Fibroblast of villous mesenchyme (primary cell): ENCODE measurements at places on chromosomes 3 and 15. TPM values are rescaled to one million over a fixed set of nuclear protein-coding genes. Genes with fewer than 3 reads are reported as not detected.

The ST8SIA2 gene
- total RNA-seq, result under 0.01 TPM in 1 of 2 replicates, not detected in the other

The GABRB3 gene
- under 0.01 and 2.2 TPM in 2 replicates for total RNA-seq

The UROC1 gene
- total RNA-seq, result under 0.01 TPM in 1 of 2 replicates, not detected in the other

The ZNF662 gene
- 3.5 and 3.9 TPM in 2 replicates for total RNA-seq

The CD200R1 gene
- under 0.01 TPM in 2 replicates for total RNA-seq

The POLR2M gene
- 71.7 and 637 TPM in 2 replicates for total RNA-seq

The ATP8B4 gene
- 4.2 and 90.2 TPM in 2 replicates for total RNA-seq

The CCDC54 gene
- not detected in 2 replicates for total RNA-seq

The CELSR3 gene
- 1.6 and 1.7 TPM in 2 replicates for total RNA-seq

The ROPN1 gene
- under 0.01 TPM in 1 of 2 replicates, not detected in the other for total RNA-seq

The CPNE9 gene
- total RNA-seq, result not detected in 2 replicates

The MKRN2OS gene
- not detected in 2 replicates for total RNA-seq

The GCNT3 gene
- under 0.01 TPM in 2 replicates for total RNA-seq

The HACD2 gene
- 19.3 and 51.8 TPM in 2 replicates for total RNA-seq

The CFAP91 gene
- total RNA-seq, result 0.32 and 0.43 TPM in 2 replicates

The HYKK gene
- total RNA-seq, result 1.7 and 2.3 TPM in 2 replicates

The ADGRG7 gene
- not detected in 2 replicates for total RNA-seq

The C2CD4A gene
- total RNA-seq, result not detected in 2 replicates

The EIF4E3 gene
- 0.43 and 0.64 TPM in 2 replicates for total RNA-seq

The FOXL2 gene
- total RNA-seq, result 49.7 and 52.8 TPM in 2 replicates

The SOX14 gene
- not detected in 2 replicates for total RNA-seq

The ECE2 gene
- total RNA-seq, result not detected in 2 replicates
